Esophagus muscularis mucosa (tissue), 4 donors: ENCODE measurements at places on chromosomes 16 and 17. TPM values are rescaled to one million over a fixed set of nuclear protein-coding genes. Genes with fewer than 3 reads are reported as not detected.

- no peak for DNase-seq
Observed at GRCh38 chr17:75640556-75641119, 7.4 kb downstream of the SMIM5 start.

GRCh38 chr17:39213852-39214251, 11.9 kb downstream of the STAC2 start:
- DNase-seq = no peak

The PRSS8 gene
- not detected for total RNA-seq

- no peak for DNase-seq
Observed at GRCh38 chr17:61816538-61816937, 46.8 kb downstream of the BRIP1 start.

DNA sequence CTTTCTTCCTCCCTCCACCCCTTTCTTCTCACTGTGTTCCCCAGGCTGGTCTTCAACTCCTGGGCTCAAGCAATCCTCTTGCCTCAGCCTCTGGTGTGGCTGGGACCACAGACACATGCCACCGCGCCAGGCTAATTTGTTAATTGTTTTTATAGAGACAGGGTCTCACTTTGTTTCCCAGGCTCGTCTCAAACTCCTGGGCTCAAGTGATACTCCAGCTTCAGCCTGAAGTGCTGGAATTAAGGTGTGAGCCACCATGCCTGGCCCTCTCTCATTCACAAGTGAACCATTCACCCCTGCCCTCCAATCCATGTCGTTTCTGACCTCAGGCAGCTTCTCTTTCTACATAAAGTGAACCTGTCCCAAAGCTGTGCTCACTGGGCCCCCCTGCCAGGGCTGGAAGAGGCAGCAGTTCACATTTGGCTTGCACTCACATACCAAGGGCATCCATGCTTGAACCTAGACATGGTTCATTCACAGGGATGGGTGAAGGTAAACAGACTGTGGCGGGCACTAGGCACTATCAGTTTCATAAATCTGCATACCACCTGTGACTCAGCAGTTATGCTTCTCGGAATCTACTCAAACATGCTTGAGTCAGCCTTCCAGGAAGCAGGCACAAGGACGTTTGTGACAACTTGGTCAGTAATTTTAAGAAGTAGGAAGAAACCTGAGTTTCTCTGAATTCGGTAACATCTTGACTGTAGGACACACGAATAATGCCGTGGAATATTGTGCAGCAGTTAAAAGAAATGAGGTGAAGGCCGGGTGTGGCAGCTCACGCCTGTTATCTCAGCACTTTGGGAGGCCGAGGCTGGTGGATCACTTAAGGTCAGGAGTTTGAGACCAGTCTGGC, 6.0 kb upstream of the RNF213 start:
- no peak for DNase-seq

The HIGD1B gene
- 3.3 TPM for total RNA-seq

The NEK8 gene
- total RNA-seq = 2.1 TPM

The RAP1GAP2 gene
- total RNA-seq = 13.1 TPM

GRCh38 chr17:17042384-17042736, at the start of gene MPRIP:
Gene MPRIP, plus strand, starts transcription at chr17:17042457. Its CDS starts 392 bp downstream, at chr17:17042849.
- DNase-seq = no peak

GRCh38 chr17:51351890-51352289, 91.5 kb downstream of the UTP18 start:
- no peak for DNase-seq

The TEFM gene
- 6.2 TPM for total RNA-seq

The LRRC37B gene
- 15.4 TPM for total RNA-seq

- DNase-seq = no peak
Observed at GRCh38 chr17:77264617-77265230, 124.0 kb downstream of the SEC14L1 start.

GRCh38 chr17:47956791-47957590, 692 bp downstream of the PRR15L start:
- DNase-seq = no peak

The KNOP1 gene
- 8.3 TPM for total RNA-seq

DNA sequence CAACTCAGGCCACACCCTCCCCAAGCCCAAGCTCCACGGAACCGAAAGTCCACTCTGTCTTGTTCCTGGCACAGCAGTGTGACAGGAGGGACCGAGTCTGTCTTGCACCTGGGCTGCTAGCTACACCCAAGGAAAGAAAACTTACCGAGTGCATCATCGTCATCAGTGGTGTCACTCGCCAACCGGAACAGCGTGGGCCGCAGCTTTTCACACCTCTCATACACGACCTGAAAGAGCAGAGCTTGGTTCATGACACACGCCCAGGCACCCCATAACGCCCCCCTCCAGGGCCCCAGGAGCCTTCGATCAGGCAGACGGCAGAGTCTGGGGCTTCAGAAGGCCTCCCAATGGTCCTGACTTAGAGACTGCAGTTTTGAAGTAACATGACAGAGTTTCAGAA, 27.5 kb downstream of the GGA2 start:
- no peak for DNase-seq

DNA sequence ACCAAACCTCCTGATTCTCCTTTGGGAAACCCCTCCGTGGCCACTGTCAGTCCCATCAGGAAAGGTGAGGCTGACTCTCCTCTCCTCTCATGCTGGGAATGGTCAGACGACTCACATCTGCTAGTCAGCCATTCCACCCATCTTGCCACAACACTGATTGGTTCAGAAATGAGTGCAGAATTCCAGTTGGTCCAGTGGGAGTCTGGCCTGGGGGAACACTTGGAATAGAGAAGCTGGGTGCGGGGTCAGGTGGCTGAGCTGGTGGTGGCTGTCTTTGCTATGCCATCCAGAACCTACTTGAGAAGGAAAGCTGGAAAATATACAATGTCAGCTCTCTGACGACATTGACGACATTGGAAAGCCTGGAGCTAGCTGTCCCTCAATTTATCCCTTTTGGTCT, 23.6 kb upstream of the PLLP start:
- no peak for DNase-seq

DNA sequence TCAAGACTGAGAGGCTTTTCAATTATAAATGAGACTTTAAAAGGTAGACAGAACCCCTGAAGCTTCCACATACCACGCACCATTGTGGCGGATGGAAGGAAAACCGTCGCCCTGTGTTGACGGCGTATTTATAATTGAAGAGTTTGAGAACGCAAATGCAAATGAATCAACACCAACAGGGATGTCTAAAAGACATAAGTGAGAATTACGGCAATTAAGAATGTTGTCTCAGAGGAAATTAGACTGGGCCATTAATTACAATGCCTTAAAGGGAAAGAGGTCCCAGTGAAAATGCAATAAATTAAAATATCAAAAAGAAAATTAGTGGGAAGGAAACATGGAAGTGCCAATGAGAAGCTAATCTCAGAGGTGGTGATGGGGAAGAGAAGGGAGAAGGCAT, 148.5 kb upstream of the XYLT1 start:
- DNase-seq = no peak

The MFAP4 gene
- 315 TPM for total RNA-seq
